ENCODE measurements at places on chromosomes 12 and 14. TPM values are rescaled to one million over a fixed set of nuclear protein-coding genes. Genes with fewer than 3 reads are reported as not detected.
A peak's percentile ranks its signal among the peaks of the same experiment; 100 is the strongest.

The NINJ2 gene
- 4.8 TPM for total RNA-seq

GRCh38 chr12:118359541-118359915 is 13.2 kb downstream of the TAOK3 start:
- peak; percentile 76 for DNase-seq

DNA sequence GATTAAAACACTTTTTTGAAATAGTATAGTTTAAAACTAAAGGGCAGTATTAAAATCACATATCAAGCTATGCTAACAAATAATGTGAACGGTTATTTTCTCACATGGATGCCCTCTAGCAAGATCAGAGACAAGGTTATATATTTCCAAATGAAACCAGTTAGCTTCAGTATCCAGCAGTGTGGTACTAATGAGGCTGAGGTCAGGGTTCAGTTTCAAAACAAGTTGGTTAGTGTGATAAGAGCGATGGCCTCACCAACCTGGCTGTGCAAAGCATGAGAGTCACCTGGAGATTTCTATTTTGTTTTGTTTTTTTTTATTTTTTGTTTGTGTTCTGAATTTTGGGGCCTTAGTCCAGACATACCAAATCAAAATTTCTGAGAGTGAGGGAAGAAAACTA is 352.2 kb upstream of the KITLG start:
- no peak for DNase-seq

DNA sequence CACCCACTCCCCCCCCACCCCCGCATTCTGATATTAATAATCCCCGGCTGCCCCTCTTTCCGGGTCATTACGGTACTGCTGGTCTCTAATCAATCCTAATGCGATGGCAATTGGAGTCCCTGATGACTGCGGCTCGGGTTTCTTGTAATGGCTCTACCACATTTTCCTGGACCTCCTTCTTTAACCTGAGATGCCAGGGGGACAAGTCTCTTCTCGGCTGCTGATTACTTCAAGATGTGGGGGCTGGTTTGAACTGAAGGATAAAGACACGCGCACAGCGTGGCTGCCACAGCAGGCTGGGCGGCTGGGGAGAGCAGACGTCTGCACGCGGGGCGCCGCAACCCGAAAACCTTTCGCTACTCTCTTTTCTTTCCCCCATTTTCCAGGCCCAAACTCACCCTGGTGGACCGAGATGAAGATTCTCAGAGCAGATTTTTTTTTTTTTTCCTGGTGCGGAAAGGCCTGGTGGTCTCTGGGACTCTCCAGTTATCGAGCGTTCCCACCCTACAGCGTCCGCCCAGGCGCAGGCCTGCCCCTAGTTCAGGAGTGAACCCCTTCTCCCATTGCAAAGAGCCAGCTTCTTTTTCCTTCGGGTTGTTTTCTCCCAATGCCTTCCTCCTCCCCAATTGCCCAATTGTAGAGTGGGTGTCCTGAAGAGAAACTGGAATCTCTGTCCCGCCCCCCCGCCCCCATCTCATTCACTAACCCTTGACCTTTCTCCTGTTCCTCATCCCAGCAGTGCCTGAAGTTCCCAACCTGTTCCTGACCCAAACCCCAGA is 6.0 kb upstream of the SIX1 start:
- DNase-seq, result peak; percentile 56

The POLE gene
- 180 TPM for total RNA-seq

- no peak for DNase-seq
These were observed 13.5 kb downstream of the PHLDA1 start for GRCh38 chr12:76018111-76018510.

The KRT72 gene
- not detected for total RNA-seq

- DNase-seq, result no peak
These were observed 270.6 kb downstream of the PAWR start for GRCh38 chr12:79420146-79420618.

DNA sequence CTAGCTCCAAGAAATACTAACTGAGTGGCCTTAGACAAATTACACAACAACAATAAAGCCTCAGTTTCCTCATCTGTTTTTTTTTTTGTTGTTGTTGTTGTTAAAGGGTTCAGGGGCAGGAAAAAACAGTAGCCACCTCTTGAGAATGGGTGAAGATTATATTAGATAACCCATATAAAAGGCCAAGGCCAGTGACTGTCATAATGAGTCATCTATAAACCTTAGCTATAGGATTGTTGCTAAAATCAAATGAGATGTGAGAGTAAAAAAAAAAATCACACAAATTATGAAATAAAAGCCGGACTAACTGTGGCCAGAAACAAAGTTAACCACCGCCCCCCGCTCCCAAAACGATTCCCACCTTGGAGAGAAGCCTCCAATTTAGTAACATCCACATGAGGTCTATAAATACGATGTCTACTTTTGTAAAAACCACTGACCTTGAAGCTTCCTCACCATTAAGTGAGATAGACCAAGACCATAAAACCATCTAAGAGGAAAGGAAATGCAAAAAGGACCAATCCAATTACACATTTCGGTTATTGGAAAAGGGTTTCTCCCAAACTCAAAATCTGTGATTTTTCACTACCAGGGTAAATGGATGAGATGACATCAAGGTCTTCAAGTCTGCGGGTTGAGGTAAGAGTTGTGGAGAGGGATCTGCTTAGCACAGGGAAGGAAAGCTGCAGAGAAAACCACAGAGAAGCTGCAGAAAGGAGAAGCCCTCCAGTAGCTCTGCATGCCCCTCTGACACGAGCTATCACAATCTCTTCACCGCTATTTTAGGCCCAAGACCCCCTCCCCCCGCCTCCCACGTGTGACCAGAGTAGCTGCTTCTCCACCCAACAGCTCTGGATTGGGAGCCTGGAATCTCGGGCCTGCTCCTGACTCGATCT is 1.0 kb downstream of the NAA25 start:
- DNase-seq, result peak; percentile 73

The DDX11 gene
- 161 TPM for total RNA-seq

The GPR162 gene
- 0.21 TPM for total RNA-seq

GRCh38 chr12:3313675-3314663 is 177.0 kb upstream of the PRMT8 start:
- peak; percentile 63 for DNase-seq

The DHRS2 gene
- 3.1 TPM for total RNA-seq

The OR6C2 gene
- not detected for total RNA-seq

GRCh38 chr14:103492156-103492925 is 30.3 kb downstream of the CKB start:
- no peak for DNase-seq

- no peak for DNase-seq
These were observed 285.8 kb downstream of the ADGRD1 start for GRCh38 chr12:131239384-131240094.

- no peak for DNase-seq
These were observed 150.9 kb upstream of the WSCD2 start for GRCh38 chr12:107978201-107978600.

- DNase-seq, result no peak
These were observed 117.3 kb downstream of the CFAP54 start for GRCh38 chr12:96606644-96607043.

- DNase-seq, result peak; percentile 81
These were observed 7.6 kb upstream of the SIX1 start for GRCh38 chr14:60656686-60657455.

- no peak for DNase-seq
These were observed 94.0 kb downstream of the BCAT1 start for GRCh38 chr12:24854908-24855307.

The SPIC gene
- not detected for total RNA-seq

The GLS2 gene
- 2.4 TPM for total RNA-seq

The PTCSC3 gene
- not detected for total RNA-seq
